ENCODE measurements at places on chromosomes 13 and 19.

GRCh38 chr19:9881720-9882119 lies 46.6 kb downstream of the PIN1 start:
- DNase-seq = no peak

DNA sequence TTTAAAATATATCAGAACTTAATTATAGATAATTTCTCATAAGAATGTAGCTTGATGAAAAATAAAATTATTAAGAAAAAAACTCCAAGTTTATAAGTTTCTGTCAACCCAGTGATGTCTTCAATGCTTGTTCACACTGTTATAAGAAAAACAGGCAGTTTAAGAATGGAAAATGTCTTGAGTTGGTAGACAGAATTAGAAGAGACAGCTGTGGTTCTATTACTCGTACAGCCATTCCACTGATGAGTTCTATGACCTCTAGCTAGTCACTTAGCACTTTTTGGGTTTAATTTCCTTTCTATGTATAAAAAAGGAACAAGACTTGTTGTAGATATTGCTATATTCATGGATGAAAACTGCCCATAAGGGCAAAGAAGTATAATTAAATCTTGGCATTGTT lies 1013.1 kb upstream of the ATXN8OS start:
- DNase-seq = no peak

DNA sequence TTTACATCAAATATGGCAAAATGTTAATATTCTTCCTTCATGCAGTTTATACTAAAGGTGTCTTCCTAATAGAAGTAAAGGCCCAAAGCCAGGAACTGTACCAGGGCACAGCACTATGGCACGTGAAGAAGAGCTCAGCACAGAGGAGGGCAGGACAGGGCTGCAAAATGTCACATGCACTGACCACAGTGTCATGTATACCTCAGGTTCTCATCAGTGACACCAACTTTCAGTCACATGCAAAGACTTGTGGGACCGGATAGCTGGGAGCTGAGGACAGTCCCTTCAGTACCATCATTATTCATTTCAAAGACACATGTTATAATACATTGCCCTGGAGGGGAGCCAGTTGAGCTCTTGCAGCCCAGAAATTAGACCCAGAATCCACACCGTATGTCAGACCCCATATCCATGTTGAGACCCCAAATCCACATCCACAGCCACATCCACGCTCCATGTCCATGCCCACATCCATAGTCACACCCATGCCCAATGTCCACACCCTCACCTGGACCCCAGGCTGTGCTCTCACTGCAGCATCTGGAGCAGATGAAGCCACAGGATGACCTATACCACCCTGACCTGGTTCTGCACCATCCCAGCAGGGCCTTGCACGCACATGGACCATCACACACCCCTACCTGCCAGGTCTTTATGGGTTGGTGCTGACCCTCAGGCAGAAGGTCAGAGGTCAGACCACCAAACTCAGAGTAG lies 111.8 kb downstream of the TUBA3C start:
- no peak for DNase-seq

- no peak for DNase-seq
Observed at GRCh38 chr13:25771641-25772478, 280.0 kb downstream of the SHISA2 start.

DNA sequence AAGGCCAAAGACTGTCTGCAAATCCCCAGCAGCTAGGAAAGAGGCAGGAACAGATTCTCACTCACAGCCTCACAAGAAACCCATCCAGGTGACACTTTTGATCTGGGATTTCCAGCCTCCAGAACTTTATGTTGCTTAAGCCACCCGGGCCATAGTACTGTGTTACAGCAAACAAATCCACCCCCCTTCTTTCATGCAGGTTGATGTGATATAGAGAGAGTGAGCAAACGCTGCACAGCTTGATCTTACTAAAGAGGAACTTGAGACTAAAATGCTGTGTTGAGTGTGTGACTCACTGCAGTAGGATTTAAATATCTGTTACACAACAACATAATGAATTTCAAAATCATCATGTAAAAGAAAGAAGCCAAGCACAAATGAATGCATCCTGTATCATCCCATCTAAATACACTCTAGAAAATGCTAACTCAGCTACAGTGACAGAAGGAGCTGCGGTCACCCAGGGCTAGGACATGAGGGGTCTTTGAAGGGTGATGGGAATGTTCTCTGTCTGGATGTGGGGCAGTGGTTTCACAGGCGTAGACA lies 32.2 kb downstream of the RCBTB2 start:
- DNase-seq = no peak

DNA sequence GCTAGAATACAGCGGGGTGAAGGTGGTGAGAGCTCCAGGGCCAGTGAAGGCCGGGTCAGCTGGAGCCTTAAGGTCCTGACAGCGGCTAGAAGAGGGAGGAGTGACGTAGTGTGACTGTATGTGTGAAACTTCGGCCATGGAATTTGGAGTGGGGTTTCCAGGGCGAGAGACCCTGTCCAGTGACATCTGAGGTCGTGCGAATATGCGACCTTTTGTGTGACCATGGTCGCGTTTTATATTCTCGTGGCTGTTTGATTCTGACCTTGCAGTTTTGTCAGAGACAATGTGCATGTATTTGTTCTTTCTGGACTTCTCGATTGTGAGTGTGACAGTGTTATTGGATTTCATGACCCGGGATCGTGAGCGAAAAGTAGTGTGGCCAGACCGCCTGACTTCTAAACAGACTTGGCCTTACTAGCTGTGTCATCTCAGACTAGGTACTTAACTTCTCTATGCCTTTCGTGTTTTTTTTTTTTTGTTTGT lies 405 bp upstream of the ZNF569 start:
- DNase-seq = no peak

- DNase-seq = no peak
Observed at GRCh38 chr19:50896591-50897190, 14.5 kb downstream of the KLK4 start.

GRCh38 chr13:29436721-29437280 lies 158.7 kb downstream of the SLC7A1 start:
- DNase-seq = no peak

Measured in stimulated activated CD8-positive, alpha-beta memory T cell treated with anti-CD3 and anti-CD28 coated beads, Interleukin-4, amount 100 ng/mL, for 1 hour (primary cell).